ENCODE measurements at places on chromosomes 12 and 14.

- no peak within 1 kb of the TSS for H3K4me3 ChIP-seq
- no peaks in the 10 kb centered on the region for H3K4me1 ChIP-seq
- H3K27ac ChIP-seq, result no peak within 1 kb of the TSS
- no peak for DNase-seq
- no peaks in the 10 kb centered on the region for H3K27me3 ChIP-seq
Measured at GRCh38 chr12:6840761-6841515, at the start of gene GNB3. TSS of gene GNB3 (plus strand) at chr12:6840925. CDS start at chr12:6841288, 363 bp downstream.

GRCh38 chr14:20332431-20332787 is 670 bp downstream of the CCNB1IP1 start:
- peak overlapping the region; percentile 81 for H3K27ac ChIP-seq
- H3K4me1 ChIP-seq, result peaks cover 52% of the 10 kb centered on the region
- H3K4me3 ChIP-seq, result peak overlapping the region; percentile 98
- peaks cover 2% of the 10 kb centered on the region for H3K36me3 ChIP-seq

GRCh38 chr14:51442513-51443175 is 202.6 kb downstream of the TMX1 start:
- no peaks in the 10 kb centered on the region for H3K4me1 ChIP-seq
- no peak overlapping the region for H3K4me3 ChIP-seq
- no peak for DNase-seq

DNA sequence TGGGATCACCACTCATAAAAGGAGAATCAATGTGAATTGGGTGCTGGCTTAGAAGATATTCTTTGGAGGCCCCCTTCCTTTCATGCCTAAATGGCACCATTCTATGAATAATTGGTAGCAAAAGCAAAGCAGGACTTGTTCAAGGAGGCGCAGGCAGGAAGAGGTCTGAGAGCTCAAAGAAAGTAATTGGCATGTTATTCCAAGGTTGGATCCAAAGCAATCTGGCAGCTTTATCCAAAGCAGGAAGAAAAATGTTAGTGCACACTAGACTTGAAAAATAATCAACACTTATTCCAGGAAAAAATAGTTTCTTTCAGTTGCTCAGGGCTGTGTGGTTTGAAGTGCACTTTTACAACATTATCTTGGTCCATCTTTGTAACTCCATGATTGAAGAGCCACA is 326.4 kb downstream of the NUAK1 start:
- no peaks in the 10 kb centered on the region for H3K4me1 ChIP-seq
- no peak overlapping the region for H3K27ac ChIP-seq
- no peaks in the 10 kb centered on the region for H3K36me3 ChIP-seq
- no peak for DNase-seq

DNA sequence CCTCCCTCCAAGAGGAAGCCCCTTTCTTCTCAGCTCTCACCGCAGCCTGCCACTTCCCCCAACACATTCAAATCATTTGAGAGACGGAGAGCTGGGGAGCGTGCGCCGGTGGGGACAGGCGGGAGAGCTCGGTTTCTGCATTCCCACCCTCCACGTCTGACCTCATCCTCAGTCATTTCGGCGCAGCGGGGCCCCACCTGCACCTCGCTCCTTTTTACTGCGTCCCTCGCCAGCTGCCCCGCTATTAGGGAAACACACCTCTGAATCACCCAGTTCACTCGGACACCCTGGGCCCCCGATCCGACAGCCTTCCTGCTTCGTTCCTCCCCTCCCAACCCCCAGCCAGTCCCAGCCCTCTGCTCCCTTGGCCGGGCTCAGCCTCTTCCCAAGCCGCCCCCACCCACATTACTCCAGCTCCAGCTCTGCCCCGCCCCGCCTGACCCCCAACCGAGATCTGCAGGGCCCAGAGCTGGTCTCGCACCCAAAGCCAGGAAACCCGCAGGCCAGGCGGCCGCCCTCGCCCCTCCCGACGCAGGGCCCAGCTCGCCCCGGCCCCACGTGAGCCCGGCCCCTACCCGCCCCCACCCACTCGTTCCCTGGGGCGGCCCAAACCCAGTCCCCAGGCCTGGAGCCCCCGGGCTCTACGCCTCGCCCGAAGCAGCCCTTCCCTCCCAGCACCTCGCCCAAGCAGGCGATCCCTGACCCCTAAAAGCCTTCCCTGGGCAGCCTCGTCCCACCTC is 783 bp downstream of the CORO1C start:
- H3K4me3 ChIP-seq, result peak overlapping the region; percentile 86
- H3K27me3 ChIP-seq, result no peaks in the 10 kb centered on the region
- peak; percentile 72 for DNase-seq
- peak overlapping the region; percentile 99 for H3K27ac ChIP-seq
- H3K36me3 ChIP-seq, result no peaks in the 10 kb centered on the region
- H3K4me1 ChIP-seq, result peaks cover 28% of the 10 kb centered on the region

DNA sequence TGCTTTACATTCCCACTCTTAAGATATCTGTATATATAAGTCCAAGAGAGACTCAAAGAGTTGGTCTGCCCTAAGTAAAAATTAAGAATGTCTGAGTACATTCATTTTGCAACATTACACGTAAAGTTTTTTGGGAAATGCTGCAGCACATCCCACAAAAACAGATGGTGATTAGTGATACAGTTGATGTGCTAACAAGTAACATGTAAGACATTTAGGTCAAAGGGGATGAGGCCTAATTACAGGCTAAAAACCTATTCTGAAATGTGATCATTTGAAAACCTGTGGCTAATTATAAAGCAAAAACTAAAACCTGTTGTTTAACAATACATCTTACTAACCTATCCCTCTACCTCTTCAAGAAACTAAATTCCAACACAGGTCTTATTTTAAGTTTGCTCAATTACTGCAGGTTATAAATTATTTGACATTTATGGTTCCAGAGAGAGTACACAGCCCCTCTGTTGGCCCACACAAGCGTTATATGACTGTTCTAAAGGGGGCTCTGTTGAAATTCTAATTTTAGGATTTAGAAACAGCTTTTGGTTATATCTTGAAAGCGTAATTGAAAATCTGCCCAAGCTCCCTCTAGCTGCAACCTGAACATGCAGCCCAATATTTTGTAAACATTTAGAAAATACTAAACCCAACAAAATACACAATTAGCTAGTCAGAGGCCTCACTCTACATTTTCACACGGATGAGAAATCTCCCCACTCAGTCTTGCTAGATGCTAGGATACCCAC is 42.9 kb downstream of the BRAP start:
- H3K36me3 ChIP-seq, result peaks cover 22% of the 10 kb centered on the region
- no peak overlapping the region for H3K4me3 ChIP-seq
- no peaks in the 10 kb centered on the region for H3K27me3 ChIP-seq
- peaks cover 11% of the 10 kb centered on the region for H3K4me1 ChIP-seq

GRCh38 chr12:133010657-133011297 is 24.6 kb downstream of the ZNF26 start:
- peaks cover 71% of the 10 kb centered on the region for H3K36me3 ChIP-seq
- H3K4me1 ChIP-seq, result no peaks in the 10 kb centered on the region
- H3K27me3 ChIP-seq, result no peaks in the 10 kb centered on the region
- peak overlapping the region; percentile 79 for H3K4me3 ChIP-seq
- no peak overlapping the region for H3K27ac ChIP-seq

DNA sequence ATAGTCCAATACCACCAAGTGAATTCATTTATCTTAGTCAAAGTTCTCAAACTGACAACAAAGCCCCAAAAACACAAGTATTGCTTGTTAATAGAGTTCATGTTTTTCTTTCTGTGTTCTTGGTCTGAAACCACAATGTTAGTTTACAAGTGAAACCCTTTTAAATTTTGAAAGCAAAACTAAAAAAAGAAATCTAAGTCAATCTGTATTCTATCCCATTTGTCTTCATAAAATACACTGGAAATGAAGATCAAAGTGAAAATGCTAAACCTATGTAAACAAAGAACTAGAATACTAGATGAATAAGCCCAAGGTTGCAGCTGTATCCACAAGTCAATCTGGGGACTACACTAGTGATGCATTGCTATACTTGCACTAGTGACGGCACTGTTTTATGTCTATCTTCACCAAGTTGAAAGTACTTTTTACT is 10.4 kb downstream of the MAP4K5 start:
- H3K27ac ChIP-seq, result no peak overlapping the region
- peaks cover 3% of the 10 kb centered on the region for H3K4me1 ChIP-seq
- no peak overlapping the region for H3K4me3 ChIP-seq
- no peak for DNase-seq
- no peaks in the 10 kb centered on the region for H3K36me3 ChIP-seq
- H3K27me3 ChIP-seq, result no peaks in the 10 kb centered on the region
